Stimulated activated CD8-positive, alpha-beta memory T cell treated with anti-CD3 and anti-CD28 coated beads, Interleukin-4, amount 100 ng/mL, for 1 hour (primary cell): ENCODE measurements at places on chromosomes 4 and X.

GRCh38 chr4:139776235-139776634 is 110.6 kb downstream of the MGST2 start:
- no peak for DNase-seq

DNA sequence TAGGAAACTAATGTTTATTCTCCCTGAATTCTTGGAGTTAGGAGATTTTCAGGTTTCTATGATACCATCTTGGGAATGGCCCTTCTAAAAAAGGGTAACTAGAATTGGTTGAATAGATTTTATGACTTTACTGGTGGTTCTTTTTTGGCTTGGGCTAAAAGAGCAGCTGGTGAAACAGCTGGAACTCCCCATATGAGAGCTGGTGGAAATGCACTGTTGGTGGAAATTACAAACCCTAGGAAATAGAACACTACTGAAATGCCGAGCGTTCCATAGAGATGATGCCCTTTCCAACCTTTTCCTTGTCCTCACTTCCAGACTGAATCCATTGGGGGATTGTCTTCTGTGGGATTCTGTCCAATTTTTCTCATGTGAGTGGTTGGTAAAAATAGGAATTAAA is 139.5 kb downstream of the STIM2 start:
- no peak for DNase-seq

DNA sequence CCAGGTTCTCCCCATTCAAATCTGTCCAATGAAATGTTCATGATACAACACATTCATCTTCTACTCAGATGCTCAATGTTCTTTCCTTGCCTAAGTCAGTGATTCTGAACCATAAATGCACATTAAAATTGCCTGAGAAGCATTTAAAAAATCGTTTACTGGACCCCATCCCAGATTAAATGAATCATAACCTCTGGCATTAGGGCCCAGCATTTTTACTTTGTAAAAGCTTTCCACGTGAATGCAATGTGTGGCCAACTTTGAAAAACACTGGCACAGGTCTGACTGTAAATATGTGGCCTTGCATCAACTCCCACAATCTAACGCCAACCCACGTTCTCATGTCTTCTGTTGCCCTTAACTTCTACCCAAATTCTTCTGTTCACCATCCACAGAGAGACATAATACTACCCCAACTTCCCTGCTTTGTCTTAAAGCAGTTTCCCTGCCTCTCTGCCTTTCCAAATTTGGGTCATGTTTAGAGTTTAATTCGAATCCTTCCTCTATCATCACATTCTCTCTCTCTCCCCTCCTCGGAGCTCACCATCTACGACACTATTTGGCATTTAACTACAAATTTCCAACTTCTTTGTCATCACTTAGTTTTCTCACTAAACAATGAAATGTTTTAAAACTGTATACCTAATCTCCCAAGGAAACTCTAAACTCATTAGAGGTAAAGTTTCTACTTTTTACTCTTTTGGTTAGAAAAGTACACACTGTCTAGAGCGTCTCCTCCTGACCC is 78.7 kb downstream of the PRKG2 start:
- no peak for DNase-seq

DNA sequence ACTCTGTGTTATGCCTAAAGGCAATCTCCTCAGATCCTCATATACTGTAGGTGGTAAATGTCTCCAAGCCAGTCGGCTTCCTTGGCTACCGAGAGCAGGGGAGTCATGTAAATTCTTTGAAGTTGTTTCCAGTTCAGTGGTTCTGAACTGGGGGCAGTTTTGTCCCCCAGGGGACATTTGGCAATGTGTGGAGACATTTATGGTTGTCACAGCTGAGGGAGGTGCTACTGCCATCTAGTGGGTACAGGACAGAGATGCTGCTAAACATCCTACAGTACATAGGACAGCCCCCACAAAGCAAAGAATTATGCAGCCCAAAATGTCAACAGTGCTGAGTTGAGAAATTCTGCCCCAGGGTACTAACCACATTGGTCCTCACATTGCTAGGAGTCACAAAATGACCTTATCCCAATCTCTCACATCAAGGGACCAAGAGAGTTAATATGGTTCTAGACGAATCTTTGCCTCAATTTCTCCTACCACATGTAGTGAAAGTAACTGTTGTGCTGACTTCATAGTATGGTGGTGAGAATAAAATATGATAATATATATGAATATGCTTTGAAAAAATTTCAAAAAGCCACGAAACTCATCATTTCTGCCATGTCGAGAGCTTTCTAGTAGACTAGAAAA is 104.4 kb upstream of the ARHGAP24 start:
- no peak for DNase-seq

- DNase-seq = no peak
These were observed 1007.1 kb downstream of the SH3BGRL start for GRCh38 chrX:82208975-82209374.

GRCh38 chr4:184409911-184410692 is 64.2 kb downstream of the IRF2 start:
- peak; percentile 9 for DNase-seq

GRCh38 chr4:174248407-174248806 is 35.1 kb downstream of the FBXO8 start:
- no peak for DNase-seq

GRCh38 chr4:88043586-88044340 is 36.3 kb downstream of the PKD2 start:
- DNase-seq = no peak

DNA sequence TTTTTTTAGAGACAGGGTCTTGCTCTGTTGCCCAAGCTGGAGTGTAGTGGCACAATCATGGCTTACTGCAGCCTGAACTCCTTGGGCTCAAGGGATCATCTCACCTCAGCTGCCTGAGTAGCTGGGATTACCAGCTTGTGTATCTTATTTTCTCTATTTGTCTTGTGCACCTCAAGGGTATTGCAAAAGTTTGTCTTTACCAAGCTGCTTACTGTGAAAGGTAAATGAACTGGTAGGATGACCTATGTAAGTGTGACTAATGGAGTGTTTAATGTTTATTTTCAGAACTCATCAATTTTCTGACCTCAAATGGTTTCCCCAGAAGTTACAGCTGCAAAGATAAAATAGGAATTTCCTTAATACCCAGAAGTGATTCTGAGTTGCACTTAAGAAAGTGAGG is 5.3 kb upstream of the FGA start:
- DNase-seq = no peak

- no peak for DNase-seq
These were observed 893 bp upstream of the METAP1 start for GRCh38 chr4:98994474-98995182.

GRCh38 chr4:144740316-144740715 is 94.4 kb downstream of the HHIP start:
- no peak for DNase-seq

DNA sequence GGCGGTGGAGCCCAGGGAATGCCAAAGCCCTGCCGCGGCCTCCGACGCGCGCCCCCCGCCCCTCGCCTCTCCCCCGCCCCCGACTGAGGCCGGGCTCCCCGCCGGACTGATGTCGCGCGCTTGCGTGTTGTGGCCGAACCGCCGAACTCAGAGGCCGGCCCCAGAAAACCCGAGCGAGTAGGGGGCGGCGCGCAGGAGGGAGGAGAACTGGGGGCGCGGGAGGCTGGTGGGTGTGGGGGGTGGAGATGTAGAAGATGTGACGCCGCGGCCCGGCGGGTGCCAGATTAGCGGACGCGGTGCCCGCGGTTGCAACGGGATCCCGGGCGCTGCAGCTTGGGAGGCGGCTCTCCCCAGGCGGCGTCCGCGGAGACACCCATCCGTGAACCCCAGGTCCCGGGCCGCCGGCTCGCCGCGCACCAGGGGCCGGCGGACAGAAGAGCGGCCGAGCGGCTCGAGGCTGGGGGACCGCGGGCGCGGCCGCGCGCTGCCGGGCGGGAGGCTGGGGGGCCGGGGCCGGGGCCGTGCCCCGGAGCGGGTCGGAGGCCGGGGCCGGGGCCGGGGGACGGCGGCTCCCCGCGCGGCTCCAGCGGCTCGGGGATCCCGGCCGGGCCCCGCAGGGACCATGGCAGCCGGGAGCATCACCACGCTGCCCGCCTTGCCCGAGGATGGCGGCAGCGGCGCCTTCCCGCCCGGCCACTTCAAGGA is at the start of gene FGF2:
TSS of gene FGF2 (plus strand) at position 279 of the 705 bp plus-strand sequence. CDS start at position 623, 344 bp downstream.
- no peak for DNase-seq

DNA sequence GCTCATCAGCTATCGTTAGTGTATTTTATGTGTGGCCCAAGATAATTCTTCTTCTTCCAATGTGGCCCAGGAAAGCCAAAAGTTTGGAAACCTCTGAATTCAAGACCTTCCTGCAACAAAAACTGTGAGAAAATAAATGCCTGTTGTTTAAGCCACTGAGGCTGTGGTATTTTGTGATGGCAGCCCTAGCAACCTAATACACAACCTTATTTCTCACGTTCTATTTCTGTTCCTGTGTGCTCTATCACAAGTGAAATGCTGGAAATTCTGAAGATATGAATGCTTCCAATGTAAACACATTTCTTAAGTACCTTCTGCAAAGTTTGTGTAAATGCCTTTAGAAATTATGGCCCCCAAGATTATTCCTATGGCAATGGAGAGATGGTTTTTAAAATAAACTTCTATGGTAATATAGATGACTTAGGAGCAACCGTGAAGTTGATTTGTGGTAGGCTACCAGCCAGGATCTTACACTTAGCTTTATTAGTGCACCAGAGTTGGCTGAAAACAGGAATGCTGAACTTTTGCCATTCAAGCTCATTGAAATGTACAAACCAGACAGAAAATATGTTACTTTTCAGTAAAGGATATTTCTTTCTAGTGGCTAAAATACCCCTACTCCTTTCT is 148.0 kb downstream of the USP46 start:
- DNase-seq = no peak

DNA sequence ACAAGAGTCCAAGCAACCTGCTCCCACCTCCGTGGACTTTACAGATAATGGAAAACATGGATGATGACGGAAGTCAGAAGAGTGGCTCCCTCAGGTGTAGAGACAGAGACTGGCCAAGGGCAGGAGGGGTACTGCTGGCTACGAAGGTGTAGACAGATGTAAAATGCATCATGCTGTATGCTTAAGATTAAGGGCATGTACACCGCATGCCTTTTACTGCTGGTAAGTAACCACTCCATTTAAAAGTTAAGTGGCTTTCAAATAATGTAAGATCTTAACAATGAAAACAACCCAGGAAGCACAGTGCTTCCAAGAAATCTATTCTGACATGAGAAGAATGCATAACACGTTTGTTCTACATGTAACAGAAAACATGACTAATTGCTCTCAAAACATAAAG is 76.9 kb upstream of the FAM9B start:
- DNase-seq = no peak

- DNase-seq = no peak
These were observed 70.4 kb upstream of the NMU start for GRCh38 chr4:55706541-55706940.

DNA sequence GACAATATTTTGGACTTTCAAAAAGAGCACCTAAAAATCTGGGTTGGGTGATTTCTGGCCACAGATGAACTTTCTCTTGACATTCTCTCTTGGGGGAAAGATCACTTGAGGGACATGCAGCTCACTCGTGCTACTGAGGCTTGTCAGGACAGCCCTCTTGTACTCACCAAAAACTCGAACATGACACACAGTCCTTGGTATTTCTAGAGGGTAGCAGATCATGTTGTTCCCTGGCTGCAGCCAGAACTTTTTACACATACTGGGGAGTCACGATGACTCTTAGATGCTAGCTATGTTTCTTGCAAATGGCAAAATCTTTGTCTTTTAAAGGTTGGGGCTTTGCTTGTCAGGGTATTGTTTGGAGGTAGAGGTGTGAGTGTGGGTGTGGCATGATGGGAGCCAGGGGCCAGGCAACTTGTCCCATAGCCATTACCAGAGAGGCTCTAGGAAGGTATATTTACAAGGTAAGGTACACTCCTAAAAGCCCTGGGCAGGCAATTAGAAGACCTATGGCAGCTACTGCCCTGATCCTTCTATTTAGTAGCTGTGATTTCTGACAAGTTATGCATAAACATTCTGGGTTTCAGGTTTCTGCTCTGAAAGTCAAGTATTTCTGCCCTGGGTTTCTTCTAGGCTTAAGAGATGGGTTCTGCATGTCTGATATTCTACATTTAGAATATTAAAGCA is 241.7 kb upstream of the TLL1 start:
- no peak for DNase-seq

DNA sequence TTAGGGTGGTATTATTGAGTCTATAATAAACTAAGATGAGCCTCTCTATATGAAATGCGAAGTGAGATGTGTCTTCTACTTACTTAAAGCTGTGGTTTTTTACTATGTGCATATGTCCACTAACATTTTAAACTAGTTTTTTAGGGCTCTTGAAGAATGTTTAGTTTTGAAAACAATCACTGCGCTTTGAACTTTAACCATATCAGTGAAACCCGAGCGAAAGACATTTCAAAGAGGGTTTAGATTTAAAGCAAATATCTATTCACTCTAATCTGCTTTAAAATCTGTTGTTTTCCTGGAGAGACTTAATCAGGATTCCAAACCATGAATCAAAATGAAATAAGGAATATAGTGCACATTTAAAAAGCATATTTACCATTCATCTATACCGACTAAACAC is 24.8 kb upstream of the SLC7A11 start:
- DNase-seq = no peak

DNA sequence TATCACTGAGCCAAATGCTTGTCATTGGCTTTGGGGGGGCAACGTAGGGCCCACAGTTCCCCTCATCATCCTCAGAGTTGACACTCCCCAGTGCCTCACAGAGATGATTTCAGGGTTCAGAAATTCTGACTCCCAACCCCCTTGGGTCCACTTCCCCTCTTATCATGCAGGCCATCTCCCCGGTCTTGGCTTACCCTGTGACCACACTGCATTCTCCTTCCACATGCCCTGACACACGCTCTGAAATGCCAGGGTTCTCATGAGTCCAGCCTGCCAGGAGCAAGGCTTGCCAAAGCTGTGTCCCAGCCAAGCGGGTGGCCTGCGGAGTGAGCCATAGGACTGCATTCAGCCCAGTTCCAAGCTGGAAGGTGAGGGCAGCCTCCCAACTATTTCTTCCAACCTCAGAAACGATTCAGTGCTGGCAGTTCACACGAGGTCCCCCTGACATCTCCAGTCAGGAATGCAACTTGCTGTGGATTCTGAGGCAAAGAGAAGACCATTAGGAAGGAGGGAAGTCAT is 101.2 kb downstream of the SMIM20 start:
- no peak for DNase-seq

DNA sequence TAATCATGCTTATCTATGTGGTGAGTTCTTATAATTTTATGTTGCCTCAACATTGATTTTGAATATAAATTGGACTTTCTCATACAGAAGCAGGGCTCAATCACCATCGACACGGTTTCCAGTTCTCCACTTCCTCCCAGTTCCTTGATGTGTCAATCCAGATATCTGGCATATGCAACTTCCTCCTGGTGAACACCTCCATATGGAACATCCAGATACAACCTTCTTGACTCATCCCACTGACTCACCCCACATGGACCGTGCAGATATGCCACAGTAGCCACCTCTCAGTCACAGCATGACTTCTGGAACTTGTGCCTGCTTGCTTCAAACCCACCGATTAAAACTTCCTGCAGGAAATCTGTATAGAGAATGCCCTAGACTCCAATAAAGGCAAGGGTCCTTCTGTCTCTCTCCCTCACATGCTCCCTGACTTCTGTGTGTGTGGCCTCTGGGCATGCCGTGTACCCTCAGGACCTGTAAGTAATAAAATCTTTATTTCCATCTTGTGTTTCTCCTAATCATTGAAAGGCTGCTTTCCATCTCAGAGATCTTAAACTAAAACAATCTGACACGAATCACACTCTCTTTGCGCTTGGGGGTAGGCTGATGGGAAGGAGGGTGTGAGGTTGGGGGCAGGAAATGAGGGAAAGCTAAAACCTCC is 67.0 kb downstream of the HTRA3 start:
- DNase-seq = no peak

- no peak for DNase-seq
These were observed 95.0 kb upstream of the TBL1X start for GRCh38 chrX:9369802-9370291.
